ENCODE measurements at places on chromosomes 2 and 18.
A peak's percentile ranks its signal among the peaks of the same experiment; 100 is the strongest.

GRCh38 chr2:224711859-224712665, 4.1 kb downstream of the CCDC195 start:
- peak; percentile 4 for DNase-seq

DNA sequence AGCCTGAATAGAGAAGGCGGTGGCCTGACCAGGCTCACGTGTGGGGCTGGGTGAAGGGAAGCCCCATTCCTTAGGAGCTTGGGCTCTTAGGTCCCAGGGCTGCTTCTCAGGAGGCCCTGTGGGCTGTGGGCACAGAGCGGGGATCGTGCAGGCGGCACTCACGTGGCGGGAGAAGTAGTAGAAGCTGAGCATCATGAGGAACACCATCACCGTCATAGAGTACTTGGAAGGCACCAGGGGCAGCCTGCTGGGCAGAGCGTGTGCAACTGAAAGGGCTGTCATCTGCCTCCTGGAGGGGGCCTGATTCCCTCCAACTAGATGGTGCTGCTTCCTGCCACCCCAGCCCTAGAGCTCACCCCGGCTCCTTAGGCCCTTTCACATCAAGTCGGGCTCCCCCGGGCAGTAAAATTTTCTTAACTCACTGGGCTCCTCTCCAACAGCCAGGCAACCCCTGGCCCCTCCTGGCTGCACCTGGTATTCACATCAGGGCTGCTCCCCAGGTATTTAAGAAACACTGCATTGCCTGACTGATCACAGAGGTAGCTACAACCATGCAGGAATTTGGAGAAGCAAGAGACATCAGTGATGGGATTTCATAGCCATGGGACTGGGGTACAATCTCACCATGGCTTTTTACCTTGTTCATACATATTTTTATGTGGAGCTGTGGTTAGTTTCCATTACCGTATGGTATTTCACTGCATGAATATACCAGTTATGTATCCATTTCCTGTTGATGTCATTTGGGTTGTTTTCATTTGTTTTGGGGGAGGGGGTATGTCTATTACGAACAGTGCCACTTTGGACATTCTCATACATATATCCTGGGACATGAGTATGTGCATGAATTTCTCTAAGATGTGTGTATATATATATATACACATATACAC, 32.9 kb downstream of the CENPO start:
- no peak for DNase-seq

- DNase-seq, result no peak
Measured at GRCh38 chr2:8514274-8514662, 167.6 kb upstream of the ID2 start.

GRCh38 chr2:11100976-11101375, 54.3 kb upstream of the SLC66A3 start:
- no peak for DNase-seq

DNA sequence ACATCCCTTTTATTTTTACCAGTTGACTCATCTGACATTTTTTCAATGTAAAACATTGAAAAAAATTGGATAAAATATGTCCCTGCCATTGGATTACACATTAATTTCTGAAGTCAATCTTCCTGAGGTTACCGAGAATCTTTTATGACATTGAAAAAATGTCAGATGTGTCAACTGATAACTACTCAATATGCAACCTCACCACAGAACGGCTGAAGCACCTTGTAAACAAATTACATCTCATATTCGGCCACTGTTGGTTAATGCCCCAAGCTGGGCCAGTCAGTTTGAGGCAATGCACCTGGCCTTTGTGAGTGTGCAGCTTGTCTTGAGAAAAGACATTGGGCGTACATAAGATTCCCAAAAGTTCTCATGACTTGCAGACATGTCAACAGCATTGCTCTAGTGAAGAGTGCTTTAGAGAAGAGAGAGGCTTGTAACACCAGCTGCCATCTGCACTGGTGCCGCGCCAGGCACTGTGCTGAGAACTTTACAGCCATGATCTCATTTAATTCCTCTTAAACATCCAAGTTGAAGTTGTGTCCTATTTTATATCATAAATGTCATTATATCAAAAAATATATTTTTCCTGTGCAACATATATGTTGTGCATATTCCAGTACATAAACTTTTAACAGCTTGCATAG, 112.7 kb upstream of the SLC35G4 start:
- no peak for DNase-seq

- DNase-seq, result no peak
Measured at GRCh38 chr2:147388217-147388616, 456.6 kb upstream of the ACVR2A start.

DNA sequence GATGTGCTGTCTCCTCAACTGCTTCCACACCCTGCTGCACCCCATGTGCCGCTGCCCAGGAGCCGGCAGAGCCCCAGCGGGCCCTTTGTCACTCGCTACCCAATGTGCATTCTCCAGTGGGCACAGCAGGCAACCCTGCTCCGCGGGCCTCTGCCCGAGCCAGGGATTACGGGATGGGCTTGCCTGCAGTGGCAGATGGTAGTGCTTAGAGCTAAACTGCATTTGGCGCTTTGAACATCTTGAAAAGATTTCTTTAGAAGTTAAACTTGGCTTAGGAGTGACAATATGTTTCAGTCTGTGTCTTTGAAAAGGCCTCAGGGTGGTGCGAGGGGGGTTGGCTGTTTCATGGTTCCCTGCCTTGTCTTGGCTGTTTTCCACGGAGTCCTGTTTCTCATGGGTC, 84.0 kb upstream of the BOD1L2 start:
- DNase-seq, result no peak

DNA sequence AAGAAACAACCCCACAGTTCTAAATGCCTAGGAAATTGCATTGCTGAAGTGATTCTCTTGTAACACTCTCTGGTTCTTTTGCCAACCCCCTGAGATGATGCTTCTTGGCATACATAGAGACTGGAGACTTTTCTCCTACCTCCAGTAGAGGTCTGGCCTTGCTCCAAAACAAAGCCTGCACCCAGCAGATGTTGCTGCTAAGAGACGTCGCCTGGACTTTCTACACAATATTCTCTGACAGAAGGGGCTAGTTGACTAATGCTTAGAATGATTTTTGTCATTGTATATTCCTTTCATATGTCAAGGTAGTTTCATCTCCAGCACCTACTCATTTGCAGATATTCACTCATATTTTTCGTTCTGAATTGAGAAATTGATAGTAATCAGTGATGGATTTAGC, 24.6 kb downstream of the SOWAHC start:
- DNase-seq, result no peak

DNA sequence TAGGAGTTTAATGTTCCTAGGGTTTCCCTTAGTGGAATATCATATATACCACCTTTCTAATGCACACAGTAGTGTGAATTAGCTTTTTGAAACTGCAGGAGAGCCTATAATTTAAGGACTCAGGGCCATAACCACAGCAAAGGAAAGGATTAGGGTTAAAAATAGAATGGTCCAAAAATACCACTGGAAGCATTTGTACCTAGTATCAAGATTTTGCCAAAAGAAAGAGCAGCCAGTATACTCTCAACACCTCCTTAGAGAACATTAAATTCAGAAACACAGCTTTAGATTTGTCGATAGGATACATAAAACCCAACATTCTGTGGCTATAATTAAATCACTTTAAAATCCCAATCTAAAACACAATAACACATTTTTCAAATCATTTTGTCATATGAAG, 634.9 kb downstream of the EPHA4 start:
- no peak for DNase-seq

DNA sequence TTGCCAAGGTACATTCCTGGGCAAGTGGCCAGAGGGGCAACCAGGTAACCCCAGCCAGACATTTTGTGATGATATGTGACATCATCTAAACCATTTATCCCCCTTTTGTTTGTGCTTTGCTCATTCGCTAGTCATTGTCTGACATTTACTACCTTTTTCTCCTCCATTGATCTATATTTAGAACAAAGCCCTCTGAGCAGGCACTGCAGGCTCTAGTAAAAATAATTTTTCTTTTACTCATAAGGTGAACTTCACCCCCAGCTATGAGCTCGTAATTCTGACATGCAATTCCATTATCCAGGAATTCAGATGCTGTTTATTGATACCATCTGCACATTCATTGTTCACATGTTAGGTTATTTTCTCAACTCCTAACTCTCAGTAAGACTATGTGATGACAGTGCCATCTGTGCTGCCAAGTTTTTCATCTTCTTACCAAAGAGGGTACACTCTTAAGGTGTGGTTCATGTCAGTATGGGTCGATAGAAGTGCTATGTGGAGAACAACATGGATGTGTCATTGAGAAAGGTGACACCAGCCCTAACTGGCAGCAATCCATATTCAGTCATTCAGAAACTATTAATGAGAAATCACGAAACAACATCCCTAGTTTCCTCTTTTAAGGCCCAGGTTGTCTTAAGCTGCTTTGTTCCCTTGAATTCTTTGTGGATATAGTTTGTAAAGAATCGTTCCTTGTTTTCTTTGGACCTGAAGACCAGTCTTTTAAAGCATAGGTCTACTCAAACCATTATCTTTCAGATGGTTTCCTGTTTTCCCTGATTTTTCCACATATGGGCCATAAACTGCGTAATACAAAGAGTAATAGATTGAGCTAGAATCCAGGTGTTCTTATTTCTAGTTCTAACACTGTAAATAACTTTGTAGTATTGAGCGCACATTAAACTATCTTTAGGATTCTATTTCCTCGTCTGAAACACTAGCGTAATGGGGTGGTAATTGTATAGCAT, 978.1 kb upstream of the CDH2 start:
- no peak for DNase-seq

GRCh38 chr2:136486115-136486514, 279.2 kb upstream of the THSD7B start:
- no peak for DNase-seq

GRCh38 chr18:65906621-65907034, 155.8 kb downstream of the CDH7 start:
- no peak for DNase-seq

DNA sequence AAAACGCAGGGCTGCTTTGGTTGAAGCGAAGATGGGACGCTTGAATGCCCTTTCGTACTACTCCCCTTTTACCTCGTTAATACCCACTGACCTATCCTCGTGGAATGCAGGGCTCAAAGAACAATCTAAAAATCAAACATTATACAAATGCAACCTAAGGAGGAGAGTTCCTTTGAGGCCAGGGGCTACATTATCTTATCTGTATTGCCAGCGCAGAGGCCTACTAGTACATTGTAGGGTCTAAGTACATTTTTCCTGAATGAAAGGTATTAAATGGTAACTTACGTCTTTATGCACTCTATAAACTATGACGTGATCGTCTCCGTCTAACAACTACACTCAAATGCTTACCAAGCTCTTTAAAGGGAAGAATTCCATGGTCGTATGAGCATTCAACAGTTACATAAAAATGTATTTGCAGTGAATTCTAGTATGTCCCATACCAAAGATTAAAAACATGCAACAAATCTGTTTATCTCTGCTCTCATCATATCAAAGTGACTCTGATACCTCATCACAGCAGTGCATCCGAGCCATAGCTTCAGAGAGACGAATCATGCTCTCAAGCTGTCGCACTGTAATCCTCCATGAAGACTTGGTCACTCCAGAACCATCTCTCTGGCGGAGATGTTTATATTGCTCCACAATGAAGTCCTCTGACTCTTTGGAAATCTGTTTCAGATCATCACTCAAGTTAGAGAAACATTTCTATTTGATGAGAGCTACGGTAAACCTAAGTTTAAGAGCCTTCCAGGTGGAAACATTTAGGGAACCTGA, 14.1 kb upstream of the LCT start:
- no peak for DNase-seq

- no peak for DNase-seq
Measured at GRCh38 chr18:11008505-11008904, 140.9 kb downstream of the PIEZO2 start.

- no peak for DNase-seq
Measured at GRCh38 chr18:68402784-68403183, 312.1 kb downstream of the TMX3 start.

GRCh38 chr18:41974796-41975201, 19.8 kb downstream of the PIK3C3 start:
- DNase-seq, result no peak

DNA sequence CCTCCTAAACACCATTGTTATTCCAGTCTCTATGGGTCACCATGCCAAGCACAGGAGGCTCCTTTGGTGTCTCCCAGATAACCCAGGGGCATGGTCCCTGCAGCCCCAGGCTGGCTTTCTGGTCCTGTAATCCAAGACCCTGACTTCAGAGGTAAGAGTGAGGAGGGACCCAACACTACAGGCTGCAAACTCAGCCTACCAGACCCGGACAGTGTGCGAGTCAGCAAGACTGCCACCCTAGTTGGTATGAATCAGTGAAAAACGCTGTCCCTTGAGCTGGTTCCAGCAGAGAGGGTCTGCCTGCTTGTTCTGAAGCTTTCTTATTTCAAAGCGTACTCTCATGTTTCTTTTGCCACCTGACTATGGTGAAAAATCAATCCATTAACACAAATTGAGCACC, 47.6 kb upstream of the ZFP36L2 start:
- DNase-seq, result no peak

GRCh38 chr2:218406949-218407618, 7.4 kb downstream of the CTDSP1 start:
- peak; percentile 37 for DNase-seq

DNA sequence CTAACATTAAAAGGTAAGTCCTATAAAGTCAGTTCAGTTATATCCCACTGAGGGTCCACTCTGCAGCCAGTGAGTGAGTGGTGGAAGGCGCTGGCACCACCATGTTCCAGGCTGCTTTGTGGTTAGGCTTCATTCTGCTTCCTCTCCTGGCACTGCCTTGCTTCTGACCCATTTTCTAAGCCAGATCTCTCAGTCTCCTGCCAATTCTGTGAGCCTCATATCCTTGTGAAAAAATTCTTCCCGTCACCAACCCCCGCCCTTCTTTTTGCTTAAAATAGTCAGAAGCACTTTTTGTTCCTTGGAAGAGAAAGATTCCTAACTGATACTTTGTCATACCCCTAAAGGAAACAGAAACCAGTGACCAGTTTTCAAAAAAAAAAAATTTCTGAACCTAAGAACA, 139.8 kb upstream of the NCK2 start:
- DNase-seq, result no peak

- no peak for DNase-seq
Measured at GRCh38 chr2:106095478-106096298, 98.4 kb downstream of the UXS1 start.

GRCh38 chr2:9950521-9951271, 797 bp upstream of the GRHL1 start:
- peak; percentile 51 for DNase-seq

GRCh38 chr2:147642765-147643164, 202.1 kb upstream of the ACVR2A start:
- DNase-seq, result no peak

DNA sequence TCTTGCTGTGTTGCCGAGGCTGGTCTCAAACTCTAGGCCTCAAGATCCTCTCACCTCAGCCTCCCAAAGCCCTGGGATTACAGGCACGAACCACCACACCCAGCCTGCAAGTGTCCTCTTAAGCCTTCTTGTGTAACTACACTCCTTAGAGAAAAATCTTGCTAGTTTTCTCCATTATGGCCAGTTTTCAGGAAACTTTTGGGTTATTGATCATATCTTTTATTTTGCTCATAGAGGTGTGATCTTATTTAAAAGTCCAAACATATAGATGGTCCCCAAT, 2.4 kb downstream of the SOCS6 start:
- no peak for DNase-seq

DNA sequence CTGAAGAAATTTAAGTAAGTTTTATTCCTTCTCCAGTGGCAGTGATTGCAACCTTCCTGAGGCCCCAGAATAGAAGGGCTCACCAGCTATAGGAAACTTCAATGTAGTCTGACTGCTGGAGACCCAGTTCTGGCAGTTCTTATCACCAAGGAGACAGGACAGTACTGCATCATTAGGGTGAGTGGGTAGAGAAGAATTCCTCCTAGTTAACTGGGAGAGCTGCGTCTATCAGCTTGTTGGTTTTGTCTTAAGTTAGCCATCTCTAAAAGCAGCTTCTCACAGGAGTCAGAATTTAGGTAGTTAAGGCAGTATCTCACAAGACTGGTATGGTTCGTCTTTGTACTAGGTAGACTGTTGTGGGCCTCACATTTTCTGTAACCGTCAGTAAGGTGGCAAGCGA, 3.3 kb upstream of the MSTN start:
- DNase-seq, result no peak

All from hepatic stellate cell (primary cell).